GM04503 (cell line): ENCODE measurements at places on chromosomes 3 and 15.

DNA sequence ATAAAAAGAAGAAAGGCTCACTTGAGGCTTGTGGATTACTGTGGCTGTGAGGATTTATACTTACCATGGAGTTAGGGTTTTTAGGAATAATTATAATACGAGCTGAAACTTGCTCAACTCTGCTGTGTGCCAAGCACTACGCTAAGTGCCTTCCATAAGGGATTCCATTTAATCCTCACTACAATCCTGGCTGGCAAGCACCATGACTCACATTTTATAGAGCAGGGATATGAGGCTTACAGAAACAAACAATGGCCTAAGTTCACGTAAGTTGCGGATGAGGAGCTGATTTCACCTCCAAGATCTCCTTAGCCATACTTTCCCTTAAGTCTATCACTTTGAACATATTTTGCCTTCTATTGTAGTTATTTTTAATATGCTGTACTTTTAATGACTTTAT, 43.9 kb upstream of the ARL8B start:
- DNase-seq: no peak

GRCh38 chr15:60871731-60872130, 357.4 kb downstream of the RORA start:
- peak; percentile 3 for DNase-seq

DNA sequence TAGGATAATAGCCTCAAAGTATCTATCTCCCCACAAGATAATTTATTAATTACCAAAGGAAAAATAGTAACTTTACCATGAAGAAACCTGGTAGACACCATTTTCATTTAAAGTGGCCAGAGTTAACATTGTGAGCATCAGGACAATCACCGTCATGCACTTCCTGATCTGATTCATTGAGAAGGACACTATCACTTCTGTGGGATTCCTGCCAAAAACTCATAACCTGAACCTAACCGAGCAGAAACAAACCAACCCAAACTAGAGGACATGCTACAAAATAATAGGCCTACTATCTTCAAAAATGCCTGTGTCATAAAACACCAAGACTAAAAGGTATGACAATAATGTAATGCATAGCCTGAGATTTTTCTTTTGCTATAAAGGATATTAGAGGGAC, 39.0 kb downstream of the FSIP1 start:
- DNase-seq: no peak

GRCh38 chr15:35279811-35280210, 194.7 kb upstream of the NANOGP8 start:
- no peak for DNase-seq

- DNase-seq: no peak
Observed at GRCh38 chr15:60057554-60057953, 53.4 kb downstream of the FOXB1 start.

DNA sequence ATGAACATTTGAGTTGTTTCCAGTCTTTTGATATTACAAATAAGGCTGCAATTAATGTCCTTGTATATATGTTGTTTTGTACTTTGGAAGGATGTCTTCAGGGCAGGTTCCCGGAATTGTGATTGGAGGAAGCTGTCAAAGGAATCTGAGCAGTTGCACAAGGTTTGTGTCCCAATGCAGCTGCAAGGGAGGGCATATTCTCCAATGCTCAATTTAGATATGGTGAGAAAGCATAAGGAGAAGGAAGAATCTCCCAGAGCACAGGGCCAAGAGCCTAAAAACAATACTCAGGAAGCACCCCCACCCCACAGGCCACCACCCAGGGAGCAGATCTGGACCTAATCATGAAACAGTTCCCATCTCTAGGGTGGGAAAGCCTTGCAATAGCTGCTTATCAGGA, 228.0 kb upstream of the LRRFIP2 start:
- DNase-seq: no peak

DNA sequence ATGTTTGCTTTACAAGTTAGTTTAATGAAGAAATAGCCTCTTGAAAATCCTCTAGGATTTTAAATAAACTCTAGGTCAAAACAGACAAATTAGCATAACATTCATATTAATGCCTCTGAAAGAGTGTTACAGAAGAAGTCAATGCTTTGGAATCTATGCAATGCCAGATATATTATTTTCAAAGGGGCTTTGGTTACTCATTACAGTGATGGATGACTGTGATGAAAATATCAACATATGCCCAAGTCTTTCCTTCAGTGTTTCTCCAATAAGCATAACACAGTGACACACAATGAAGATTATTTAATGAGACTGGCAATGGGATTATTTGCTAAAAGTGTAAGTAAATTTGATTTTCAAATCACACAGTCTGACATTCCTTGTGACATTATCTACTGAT, 1247.2 kb downstream of the ROBO2 start:
- peak; percentile 0 for DNase-seq

- no peak for DNase-seq
Observed at GRCh38 chr15:40333922-40334492, 6.7 kb downstream of the CCDC9B start.

- no peak for DNase-seq
Observed at GRCh38 chr15:95793231-95793630, 537.3 kb upstream of the NR2F2 start.

- no peak for DNase-seq
Observed at GRCh38 chr15:75195122-75195765, 6.4 kb upstream of the C15orf39 start.

DNA sequence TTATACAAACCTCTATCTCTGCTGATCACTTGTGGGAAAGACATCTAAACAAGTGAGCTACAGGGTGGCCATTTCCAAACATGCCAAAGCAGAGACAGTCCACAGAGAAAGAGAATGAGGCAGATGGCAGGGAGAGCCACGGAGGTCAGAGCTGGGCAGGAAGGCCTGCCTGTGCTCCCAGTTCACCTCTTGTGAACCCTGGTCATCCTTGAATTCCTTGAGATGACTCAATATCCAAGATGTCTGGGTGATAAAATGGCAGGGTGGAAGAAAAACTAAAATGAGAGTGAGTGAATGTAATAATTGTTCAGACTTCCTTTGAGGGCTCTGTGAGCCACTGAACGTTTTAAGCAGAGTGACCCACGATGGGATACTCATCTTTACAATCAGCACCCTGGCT, 104.8 kb downstream of the PLCH1 start:
- DNase-seq: no peak

- no peak for DNase-seq
Observed at GRCh38 chr15:55401786-55402246, 6.3 kb downstream of the CCPG1 start.

- no peak for DNase-seq
Observed at GRCh38 chr15:80694611-80695098, 455 bp upstream of the ABHD17C start.

DNA sequence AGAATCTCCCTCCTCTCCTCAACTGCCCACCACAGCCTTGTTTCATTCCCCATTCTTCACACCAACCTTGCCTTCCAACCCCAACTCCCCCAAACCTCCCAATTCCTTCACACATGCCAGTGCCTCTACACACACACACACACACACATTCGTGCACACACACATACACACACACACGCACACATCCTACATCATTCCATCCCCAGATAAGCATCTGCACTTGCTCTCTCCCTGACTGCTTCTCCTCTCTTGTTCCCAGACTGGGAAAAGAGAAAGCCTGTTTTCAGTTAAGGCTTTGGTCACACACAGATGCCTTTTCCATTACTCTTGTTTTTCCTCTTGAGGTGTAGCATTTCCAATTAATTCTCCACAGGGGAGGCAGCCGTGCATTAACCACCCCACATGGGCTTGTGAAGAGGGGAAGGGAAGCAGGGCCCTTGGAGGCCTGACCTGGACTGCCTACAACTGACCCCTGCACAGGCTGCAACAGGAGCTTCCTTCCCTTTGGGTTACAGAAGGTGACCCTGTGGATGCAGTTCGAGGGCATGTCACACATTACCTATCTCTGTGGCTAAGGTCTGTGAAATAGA, 32.0 kb upstream of the BOC start:
- DNase-seq: no peak

DNA sequence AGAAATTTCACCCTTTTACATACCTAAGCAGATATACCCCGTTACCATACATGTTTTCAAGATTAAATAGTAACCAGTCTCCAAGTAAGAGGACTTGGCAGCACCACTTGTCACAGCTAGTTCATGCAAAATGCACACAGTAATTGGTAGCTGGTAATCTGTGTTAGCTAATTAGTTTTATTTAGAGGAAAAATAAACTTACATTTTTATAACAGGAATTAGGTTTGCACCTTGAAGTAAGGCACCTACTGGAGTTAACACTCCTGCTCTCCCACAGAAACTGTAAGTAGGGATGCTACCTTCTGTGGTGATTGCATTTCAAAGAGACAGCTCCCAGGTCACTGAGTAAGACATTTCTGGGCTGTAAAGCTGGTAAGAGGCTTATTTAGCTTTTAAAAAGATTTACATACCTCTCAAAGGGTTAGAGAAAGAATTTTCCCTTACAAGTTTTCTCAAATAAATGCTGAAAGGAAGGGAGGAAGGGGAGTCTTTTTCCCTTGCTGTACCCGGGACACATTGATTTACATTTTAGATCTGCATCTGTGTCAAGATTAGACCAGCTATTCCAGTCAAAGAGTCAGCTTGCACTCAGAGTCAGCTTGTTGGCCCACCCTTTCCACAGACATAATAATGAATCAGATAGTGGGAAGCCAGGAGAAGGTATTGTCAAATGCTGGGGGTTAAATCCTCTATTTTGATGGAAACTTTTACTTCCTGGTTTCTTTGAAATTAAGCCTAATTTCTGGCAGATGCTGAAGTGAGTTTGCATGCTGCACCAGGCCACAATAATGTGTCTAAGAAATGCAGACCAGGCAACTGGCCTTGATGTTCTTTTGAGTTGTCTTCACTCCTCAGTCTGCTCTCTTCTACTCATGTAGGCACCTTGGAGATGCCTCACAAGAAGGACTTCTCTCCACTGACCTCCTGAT, 77.6 kb upstream of the CHD2 start:
- no peak for DNase-seq

DNA sequence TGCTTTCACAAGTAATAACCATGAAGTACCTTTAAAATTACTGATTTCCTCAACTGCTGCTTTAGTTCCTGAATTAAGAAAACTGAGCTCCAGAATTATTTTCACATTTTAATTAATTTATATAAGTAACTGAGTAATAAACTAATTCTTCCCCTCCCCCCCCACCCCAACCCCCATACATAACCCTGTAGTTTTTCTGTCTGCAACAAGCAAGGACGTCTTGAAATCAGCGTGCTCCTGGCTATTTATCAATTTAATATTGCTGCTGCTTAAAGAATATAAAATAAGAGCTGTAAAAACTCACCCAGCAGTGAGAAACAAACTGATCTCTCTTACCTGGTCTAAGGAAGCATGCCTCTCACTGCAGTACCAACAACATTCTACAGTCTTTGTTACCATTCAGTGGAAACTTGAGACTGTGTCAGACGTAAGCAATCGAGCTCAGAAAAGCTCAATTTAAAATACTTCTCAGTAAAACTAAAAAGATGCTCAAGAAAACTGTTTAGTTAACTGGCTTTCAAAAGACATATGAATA, 121.0 kb downstream of the TFDP2 start:
- peak; percentile 39 for DNase-seq

GRCh38 chr3:177802151-177802900, 605.0 kb upstream of the TBL1XR1 start:
- no peak for DNase-seq

GRCh38 chr3:36811768-36812167, 47.4 kb upstream of the DCLK3 start:
- DNase-seq: no peak

GRCh38 chr3:13475871-13476590, 4.1 kb upstream of the HDAC11 start:
- DNase-seq: no peak

GRCh38 chr3:17942856-17943255, 200.4 kb upstream of the TBC1D5 start:
- DNase-seq: peak; percentile 11

GRCh38 chr3:30549600-30549999, 56.8 kb upstream of the TGFBR2 start:
- no peak for DNase-seq

- peak; percentile 46 for DNase-seq
Observed at GRCh38 chr3:11212299-11212608, 58.0 kb downstream of the HRH1 start.

DNA sequence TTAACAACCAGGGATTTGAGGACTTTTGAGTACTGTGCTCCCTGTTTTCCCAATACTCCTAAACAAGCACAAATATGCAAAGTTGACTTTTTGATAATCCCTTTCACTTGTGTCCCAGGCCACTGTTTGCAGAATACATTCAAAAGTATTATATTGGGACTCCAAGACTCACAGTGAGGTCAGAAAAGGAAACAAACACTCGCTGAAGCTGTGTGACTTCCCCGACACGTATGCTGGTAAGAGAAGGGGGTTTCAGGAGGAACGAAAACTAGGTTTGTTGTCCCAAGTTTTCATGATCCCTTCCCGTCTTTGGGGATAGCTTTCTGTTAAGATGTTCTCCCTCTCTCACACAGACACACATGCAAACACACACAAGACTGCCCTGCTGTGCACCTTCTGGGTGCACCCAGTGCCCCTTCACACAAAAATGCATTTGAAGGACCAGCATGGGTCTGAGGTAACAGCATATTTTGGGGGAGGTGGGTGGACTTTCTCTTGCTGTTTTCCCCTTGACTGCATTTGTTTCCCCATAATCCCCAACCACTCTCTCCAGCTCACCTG, 225.2 kb upstream of the PRICKLE2 start:
- DNase-seq: no peak

DNA sequence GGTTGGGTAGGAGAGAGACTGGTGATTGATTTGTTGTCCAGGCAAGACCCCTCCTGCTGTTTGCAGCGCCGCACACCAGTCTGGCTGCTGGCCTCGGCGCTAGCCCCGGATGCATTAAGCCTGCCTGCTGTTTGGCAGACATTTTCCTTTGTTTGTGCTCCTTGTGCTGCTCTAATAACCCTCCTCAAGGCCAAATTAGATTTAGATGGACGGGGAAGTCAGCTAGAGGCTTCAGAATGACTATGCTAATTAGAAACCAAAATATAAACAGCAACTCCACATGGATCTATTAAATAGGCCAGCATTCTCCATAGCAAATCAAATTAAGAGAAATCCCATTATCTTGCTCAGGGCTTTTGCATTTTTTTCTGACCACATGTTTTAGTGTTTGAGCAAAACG, 445.2 kb downstream of the SQOR start:
- DNase-seq: peak; percentile 28

DNA sequence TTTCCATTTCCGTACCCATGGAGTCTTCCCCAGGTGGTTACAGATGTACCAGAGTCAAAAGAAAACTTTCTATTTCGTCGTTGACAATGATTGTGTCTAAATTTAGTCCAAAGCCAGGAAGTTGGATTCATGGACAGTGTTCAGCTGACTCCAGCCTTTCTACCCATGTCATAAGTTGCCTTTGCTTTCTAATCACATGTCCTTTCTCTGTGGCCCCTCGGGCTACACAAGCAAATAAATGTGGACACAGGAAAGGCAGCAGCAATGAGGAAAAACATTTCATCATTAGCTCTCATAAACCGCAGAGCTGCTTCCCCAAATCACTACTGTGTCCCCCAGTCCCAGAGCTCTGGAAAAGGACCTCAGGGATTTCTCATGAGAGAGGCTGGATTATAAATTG, 82.0 kb downstream of the USF3 start:
- DNase-seq: no peak
